Activated CD4-positive, alpha-beta memory T cell treated with anti-CD3 and anti-CD28 coated beads for 36 hours (primary cell): ENCODE measurements at places on chromosomes 16 and 17. TPM values are rescaled to one million over a fixed set of nuclear protein-coding genes. Genes with fewer than 3 reads are reported as not detected.

SARM1 gene
- total RNA-seq = 16.5 TPM

CMTM2 gene
- total RNA-seq = 0.45 TPM

CIBAR2 gene
- total RNA-seq = not detected

MMP28 gene
- total RNA-seq = not detected

GRCh38 chr17:4378626-4379025 is 12.2 kb upstream of the UBE2G1 start:
- no peaks in the 10 kb centered on the region for H3K27me3 ChIP-seq
- peaks cover 16% of the 10 kb centered on the region for H3K4me1 ChIP-seq
- no peak overlapping the region for H3K27ac ChIP-seq
- DNase-seq = no peak

- no peaks in the 10 kb centered on the region for H3K27me3 ChIP-seq
- H3K27ac ChIP-seq = no peak overlapping the region
- no peaks in the 10 kb centered on the region for H3K36me3 ChIP-seq
- peak; percentile 55 for DNase-seq
- no peaks in the 10 kb centered on the region for H3K4me1 ChIP-seq
Measured at GRCh38 chr17:58577696-58578095, 63.3 kb upstream of the MTMR4 start.

GRCh38 chr17:62950067-62950466 is 16.0 kb upstream of the TANC2 start:
- no peak overlapping the region for H3K4me3 ChIP-seq
- H3K4me1 ChIP-seq = no peaks in the 10 kb centered on the region
- H3K27me3 ChIP-seq = peaks cover 9% of the 10 kb centered on the region
- no peak overlapping the region for H3K27ac ChIP-seq
- no peaks in the 10 kb centered on the region for H3K36me3 ChIP-seq

GRCh38 chr16:85056211-85056748 is 28.7 kb downstream of the KIAA0513 start:
- H3K4me3 ChIP-seq = peak overlapping the region; percentile 64
- no peaks in the 10 kb centered on the region for H3K27me3 ChIP-seq
- H3K27ac ChIP-seq = peak overlapping the region; percentile 90

DNA sequence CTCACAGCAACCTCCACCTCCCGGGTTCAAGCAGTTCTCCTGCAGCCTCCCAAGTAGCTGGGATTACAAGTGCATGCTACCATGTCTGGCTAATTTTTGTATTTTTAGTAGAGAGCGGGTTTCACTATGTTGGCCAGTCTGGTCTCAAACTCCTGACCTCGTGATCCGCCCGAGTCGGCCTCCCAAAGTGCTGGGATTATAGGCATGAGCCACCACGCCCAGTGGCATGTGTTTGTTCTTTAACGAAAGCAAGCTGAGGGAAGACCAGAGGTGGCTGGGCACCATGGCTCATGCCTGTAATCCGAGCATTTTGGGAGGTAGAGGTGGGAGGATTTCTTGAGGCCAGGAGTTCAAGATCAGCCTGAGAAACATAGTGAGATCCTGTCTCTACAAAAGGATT is 18.1 kb downstream of the TNFRSF13B start:
- DNase-seq = no peak
- no peaks in the 10 kb centered on the region for H3K4me1 ChIP-seq
- peaks cover 23% of the 10 kb centered on the region for H3K27me3 ChIP-seq
- H3K4me3 ChIP-seq = no peak overlapping the region
- H3K36me3 ChIP-seq = peaks cover 2% of the 10 kb centered on the region

GRCh38 chr17:9432934-9433421 is 142.6 kb downstream of the STX8 start:
- H3K4me1 ChIP-seq = peaks cover 21% of the 10 kb centered on the region
- H3K36me3 ChIP-seq = peaks cover 4% of the 10 kb centered on the region
- no peak overlapping the region for H3K4me3 ChIP-seq
- DNase-seq = peak; percentile 28
- H3K27me3 ChIP-seq = no peaks in the 10 kb centered on the region

GRCh38 chr16:6701096-6701495 is 631.5 kb upstream of the RBFOX1 start:
- DNase-seq = no peak
- no peaks in the 10 kb centered on the region for H3K4me1 ChIP-seq
- no peak overlapping the region for H3K27ac ChIP-seq
- H3K36me3 ChIP-seq = no peaks in the 10 kb centered on the region
- H3K4me3 ChIP-seq = no peak overlapping the region
